SW480 (cell line): ENCODE measurements at places on chromosomes 2 and 18.

GRCh38 chr2:47459021-47459420 lies 56.1 kb downstream of the MSH2 start:
- DNase-seq: no peak

GRCh38 chr18:9925369-9925768 lies 11.6 kb downstream of the VAPA start:
- no peak for DNase-seq

- peak; percentile 50 for DNase-seq
Observed at GRCh38 chr2:108615480-108616090, 81.3 kb downstream of the LIMS1 start.

DNA sequence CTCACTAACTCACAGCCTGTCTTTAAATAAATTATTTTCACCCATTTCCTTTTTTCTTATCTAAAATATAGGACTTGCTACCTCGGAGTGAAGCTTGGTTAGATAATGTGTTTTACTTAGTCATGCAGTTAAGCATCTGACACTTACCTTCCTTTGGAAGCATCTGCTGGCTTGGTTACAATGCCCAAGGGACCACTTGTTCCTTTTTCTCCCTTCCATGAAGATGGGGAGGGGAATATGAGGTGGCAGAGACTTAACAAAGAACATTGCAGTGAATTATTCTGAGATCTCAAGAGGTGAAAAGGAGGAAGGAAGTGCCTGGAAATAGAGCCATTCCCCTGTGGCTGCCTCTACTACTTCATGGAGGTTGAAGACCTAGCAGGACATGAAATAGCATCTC lies 145.4 kb upstream of the FOSL2 start:
- DNase-seq: no peak

GRCh38 chr2:169073963-169074751 lies 4.8 kb downstream of the DHRS9 start:
- no peak for DNase-seq

GRCh38 chr2:185828326-185828725 lies 89.7 kb downstream of the FSIP2 start:
- no peak for DNase-seq

DNA sequence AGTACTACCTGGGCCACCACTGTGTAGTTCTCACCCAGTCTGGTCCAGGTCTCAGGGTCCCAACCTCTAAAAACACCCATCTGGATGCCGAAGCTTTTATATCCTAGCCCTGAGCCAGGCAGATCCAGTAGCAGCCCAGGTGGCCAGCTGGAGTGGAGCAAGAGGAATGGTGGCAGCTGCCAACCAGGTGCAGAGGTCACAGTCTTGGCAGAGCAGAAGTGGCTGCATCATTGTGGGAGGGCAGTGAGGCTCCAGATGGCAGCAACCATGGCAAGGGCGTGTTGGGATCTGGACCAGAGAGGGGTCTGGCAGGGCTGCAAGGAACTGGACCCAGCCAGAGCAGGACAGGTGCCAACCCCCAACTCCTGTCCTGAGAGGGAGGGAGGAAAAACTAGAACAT lies 72.2 kb upstream of the AGAP1 start:
- DNase-seq: no peak

GRCh38 chr2:66445925-66446871 lies 11.3 kb downstream of the MEIS1 start:
- no peak for DNase-seq

- no peak for DNase-seq
Observed at GRCh38 chr2:152343426-152343825, 8.5 kb downstream of the FMNL2 start.

- no peak for DNase-seq
Observed at GRCh38 chr2:159989249-159989648, 73.2 kb downstream of the PLA2R1 start.

GRCh38 chr2:70985956-70986355 lies 7.5 kb downstream of the ANKRD53 start:
- DNase-seq: no peak

- no peak for DNase-seq
Observed at GRCh38 chr2:173740639-173741038, 224.5 kb downstream of the SP3 start.

- no peak for DNase-seq
Observed at GRCh38 chr2:130894326-130894942, 57.7 kb downstream of the ARHGEF4 start.

GRCh38 chr2:36459725-36460137 lies 104.2 kb downstream of the CRIM1 start:
- DNase-seq: peak; percentile 71

- DNase-seq: no peak
Observed at GRCh38 chr2:158998551-158999248, 30.3 kb downstream of the TANC1 start.

DNA sequence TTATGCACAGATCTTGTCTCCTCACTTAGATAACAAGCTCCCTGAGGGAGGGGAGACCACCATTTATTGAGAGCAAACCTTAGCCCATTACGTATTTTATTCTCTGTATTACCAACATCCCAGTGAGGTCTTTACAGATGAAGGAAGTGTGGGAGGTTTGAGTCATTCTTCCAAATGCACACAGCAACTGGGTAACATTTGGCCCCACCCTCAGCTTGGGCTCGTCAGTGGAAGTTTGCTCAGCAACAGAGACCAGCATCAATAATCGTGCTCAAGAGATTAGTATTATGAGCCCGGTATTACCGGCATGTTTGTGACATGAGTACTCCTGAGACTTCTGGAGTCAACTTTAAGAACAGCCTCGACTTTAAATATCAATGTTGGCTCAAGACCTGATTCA lies 168.6 kb downstream of the ETAA1 start:
- peak; percentile 34 for DNase-seq

GRCh38 chr18:63078471-63078870 lies 241.1 kb downstream of the BCL2 start:
- DNase-seq: no peak
